ENCODE measurements at places on chromosomes 7 and 10. TPM values are rescaled to one million over a fixed set of nuclear protein-coding genes. Genes with fewer than 3 reads are reported as not detected.

BLOC1S2 gene
- polyA plus RNA-seq, result 23.2 TPM

TAS2R5 gene
- polyA plus RNA-seq, result 0.83 TPM

MRC1 gene
- polyA plus RNA-seq, result 13.2 TPM

CLIP2 gene
- polyA plus RNA-seq, result 21.2 TPM

SFTPA1 gene
- polyA plus RNA-seq, result not detected

CHRM2 gene
- 0.59 TPM for polyA plus RNA-seq

TSC22D4 gene
- 59.3 TPM for polyA plus RNA-seq

CDK1 gene
- 46.1 TPM for polyA plus RNA-seq

VAX1 gene
- polyA plus RNA-seq, result not detected

SLC39A12 gene
- polyA plus RNA-seq, result not detected

SERPINE1 gene
- 7.2 TPM for polyA plus RNA-seq

- DNase-seq, result no peak
These were observed 205.5 kb downstream of the SEMA3D start for GRCh38 chr7:84981055-84981976.

DNA sequence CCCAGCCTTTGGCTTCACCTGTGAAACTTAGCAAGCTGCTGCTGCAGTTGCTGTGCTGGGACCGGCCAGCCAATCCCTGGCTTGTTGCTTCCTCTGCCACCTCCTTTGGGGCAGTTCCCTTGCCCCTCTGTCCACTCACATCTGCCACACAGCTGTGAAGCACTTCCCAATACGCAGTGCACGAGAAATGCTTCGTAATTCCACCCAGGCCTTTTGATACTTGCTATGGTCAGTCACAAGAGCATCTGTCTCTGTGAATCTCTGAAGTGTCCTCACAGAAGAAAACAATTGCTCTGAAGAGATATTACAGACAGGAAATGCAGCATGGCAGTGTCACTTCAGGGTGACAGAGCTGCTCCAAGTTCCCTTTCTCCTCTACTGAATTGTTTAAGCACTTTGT, 208.5 kb downstream of the PTEN start:
- DNase-seq, result peak; percentile 27

- peak; percentile 67 for DNase-seq
These were observed 186.4 kb downstream of the LRRC4 start for GRCh38 chr7:127844707-127845331.

- no peak for DNase-seq
These were observed 60.3 kb downstream of the ATOH7 start for GRCh38 chr10:68171539-68172080.

- DNase-seq, result no peak
These were observed 135.5 kb upstream of the IMMP2L start for GRCh38 chr7:111697771-111698170.

DNA sequence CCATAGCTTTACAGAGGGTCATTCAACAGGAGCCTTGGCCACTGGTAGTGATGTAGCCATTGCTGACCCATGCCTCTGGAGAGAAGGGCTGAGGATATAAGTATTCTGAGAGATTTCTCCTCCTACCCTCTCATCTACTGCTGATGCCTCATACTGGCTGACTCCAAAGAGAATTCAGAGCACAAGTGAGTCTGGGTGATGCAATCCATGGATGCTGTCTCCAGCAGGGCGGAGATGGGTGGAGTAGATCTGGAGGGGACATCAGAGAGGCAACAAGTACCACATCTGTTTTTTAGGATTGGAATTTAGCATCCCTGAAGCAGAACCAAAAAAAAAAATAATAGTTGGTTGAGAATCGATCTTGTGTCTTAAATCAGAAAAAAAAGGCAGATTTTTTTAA, 705.7 kb upstream of the CELF2 start:
- DNase-seq, result no peak

DNA sequence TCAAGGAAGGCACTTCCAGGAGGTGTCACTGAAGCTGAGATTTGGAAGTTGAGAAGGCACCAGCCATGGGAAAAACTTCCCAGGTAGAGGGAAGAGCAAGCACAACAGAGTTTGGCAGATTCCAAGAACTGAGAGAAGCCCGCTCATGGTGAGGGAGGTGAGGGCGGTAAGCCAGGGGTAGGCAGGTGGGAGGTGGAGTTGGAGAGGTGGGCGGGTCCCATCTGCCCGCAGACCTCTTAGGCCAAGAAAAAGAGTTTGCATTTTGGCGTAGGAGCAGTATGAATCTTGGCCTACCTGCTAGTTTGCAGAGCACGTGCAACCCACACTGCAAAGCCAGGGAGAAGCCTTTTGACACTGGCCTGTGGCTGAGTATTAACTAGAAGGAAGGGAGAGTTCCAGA, 18.8 kb downstream of the FRMPD2 start:
- DNase-seq, result no peak

DNA sequence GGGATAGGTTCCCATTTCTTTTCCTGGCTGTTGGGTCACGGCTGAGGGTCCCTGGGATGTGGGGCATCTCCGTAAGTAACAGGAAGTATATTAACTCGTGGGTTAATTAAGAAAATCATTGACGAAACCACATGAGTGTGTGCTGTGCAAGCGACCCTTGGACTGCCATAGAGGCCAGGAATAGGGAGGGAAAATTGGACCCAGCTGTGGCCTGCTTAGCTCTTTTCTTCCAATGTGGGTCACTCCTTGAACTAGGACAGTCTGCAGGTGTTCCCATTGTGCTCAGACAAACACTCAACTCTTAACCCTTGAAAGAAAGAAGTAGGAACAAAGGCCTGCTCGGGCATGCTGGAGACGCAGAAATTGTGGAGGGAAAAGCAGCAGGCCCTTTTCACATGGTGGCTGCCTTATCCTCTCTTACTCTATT, 25.6 kb upstream of the PLEKHA1 start:
- DNase-seq, result no peak

- DNase-seq, result no peak
These were observed 546.4 kb upstream of the FZD8 start for GRCh38 chr10:36188461-36188860.

- DNase-seq, result peak; percentile 78
These were observed 52.3 kb upstream of the ENO4 start for GRCh38 chr10:116796910-116797513.

- no peak for DNase-seq
These were observed 2.2 kb downstream of the ADCY1 start for GRCh38 chr7:45576249-45576929.

DNA sequence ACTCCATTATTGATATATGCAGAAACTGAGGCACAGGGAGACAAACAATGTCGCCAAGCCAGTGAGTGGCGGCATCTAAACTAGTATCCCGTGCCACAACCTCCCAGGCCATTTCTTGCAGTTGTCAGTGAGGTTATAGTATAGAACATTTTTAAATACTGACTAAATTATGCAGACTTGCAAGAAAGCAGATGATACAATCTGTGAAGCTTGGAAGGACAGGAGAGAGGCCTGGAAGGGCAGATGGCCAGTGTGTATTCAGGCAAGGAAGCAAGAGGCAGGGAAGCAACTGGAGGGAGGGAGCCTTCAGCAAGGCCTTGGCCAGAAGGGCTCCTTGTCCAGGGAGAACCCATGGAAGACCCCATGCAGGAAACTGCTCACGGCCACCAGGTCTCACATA, 110.3 kb upstream of the APBB1IP start:
- no peak for DNase-seq

GRCh38 chr10:89362929-89363328, 14.9 kb upstream of the IFIT1B start:
- DNase-seq, result no peak

DNA sequence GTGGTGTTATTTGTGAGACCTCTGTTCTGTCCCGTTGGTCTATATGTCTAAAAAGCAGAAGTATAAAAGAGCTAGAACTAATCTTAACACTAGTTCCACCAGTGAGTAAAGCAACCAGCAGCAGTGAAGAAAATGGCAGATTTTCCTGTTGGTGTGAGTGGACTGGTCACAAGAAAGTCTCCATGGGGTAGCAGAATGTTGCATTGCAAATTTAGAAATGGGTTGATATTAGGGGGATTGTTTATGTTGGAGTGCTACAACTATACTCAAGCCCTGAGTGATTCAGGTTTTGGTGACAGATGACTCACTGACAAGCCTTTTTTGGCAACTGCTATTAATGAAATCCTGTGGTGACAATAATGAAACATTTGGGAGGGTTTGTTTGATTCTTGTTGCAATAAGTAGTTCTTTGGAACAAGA, 5.6 kb downstream of the AVL9 start:
- DNase-seq, result no peak

DNA sequence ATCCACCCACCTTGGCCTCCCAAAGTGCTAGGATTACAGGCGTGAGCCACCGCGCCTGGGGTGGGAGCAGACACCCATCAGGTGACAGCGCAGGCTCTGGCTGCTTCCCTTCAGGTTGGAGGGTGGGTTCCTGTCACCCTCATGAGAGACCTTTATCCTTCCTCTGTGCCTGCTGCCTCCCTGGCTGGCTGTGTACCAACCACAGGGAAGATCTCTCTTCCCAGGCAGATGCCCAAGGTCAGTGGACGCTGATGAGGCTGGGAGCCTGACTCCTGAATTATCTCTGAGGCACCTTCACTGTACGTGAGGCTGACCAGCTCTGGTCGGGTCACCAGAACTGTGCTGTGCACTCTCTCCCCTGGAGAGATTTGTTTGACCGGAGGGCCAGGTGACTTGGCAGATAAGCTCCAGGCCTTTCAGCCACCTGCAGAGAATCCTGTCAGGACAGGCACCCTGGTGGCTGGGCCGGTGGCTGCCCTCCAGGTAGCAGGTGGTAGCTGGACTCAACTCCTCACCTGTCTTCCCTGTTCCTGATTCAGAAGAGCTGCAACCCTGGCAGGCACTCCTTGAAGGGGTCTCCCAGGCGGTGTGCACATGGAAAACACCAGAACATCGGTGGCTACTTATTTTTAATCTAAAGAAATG, 251.9 kb downstream of the GLRX3 start:
- DNase-seq, result no peak

- DNase-seq, result no peak
These were observed 1.2 kb upstream of the SRPK2 start for GRCh38 chr7:105389889-105390288.

DNA sequence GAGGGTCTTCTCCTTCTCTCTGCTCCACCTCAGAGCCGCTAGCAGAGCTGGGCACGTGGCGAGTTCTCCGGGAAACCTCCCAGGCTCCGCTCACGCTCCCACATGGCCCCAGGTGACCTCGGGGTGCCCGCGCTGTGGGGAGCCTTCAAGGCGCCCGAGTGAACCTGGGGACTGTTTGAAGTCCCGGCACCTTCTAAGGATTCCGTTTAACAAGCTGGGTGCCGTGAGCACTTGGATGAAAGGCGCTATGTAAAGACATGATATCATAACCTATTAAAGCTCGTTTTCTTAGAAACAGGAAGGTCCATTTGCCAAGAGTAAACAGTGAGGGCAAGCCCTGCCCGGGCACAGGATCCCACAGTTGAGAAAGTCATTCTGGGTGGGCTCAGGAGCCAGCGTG, 15.8 kb upstream of the MYL10 start:
- DNase-seq, result no peak

DNA sequence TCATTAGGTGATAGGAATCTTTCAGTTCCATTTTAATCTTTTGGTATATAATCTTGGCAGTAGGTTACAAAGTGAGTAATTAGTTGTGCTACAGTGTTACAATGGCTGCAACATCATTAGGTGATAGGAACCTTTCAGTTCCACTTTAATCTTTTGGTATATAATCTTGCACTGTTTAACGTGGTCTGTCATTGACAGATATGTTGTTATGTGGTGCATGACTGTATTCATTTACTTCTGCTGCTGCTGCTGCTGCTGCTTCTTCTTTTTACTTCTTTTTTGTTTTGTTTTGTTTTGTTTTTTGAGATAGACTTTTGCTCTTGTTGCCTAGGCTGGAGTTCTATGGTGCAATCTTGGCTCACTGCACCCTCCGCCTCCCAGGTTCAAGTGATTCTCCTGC, 28.6 kb downstream of the ST7 start:
- no peak for DNase-seq

GRCh38 chr10:11381023-11381422, 230.4 kb downstream of the USP6NL start:
- DNase-seq, result no peak

DNA sequence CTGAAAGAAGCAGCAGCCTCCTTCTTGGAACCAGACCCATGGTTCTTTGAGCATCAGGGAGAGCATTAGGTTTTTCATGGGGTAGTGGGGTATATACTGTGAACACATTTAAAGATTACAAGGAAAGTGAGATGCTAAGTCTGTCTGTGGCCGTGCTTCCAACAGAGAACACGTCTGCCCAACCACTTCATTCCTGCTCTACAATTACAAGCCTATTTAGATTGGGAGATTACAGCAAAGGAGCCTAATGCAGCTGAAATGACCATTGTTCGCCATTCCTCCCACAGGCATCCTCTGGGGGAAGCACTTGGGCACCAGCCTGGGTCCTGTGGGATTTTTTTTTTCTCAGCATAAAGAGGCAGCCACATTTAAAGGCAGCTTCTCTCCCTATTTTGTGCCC, 536.4 kb downstream of the XPNPEP1 start:
- DNase-seq, result no peak

- no peak for DNase-seq
These were observed 421.1 kb downstream of the DNAJB6 start for GRCh38 chr7:157757776-157758467.

DNA sequence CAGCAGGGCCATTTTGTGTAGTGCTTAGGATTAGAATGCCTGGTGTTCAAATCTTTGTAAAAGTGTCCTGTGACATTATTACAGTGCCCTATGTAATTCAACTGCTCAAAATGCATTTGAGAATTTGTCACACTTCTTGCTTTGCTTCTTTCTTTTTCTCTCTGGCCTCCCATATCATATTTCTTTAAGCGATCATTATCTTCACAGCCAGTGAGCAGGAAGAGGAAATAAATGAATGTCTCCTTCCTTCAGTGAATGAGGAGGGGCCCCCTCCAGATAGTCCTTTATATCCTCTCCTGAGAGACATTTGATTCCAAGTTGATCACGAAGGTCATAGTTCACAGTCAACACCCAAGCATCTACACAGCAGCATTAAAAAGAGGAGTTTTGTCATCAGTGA, 425.1 kb upstream of the NPVF start:
- no peak for DNase-seq

GRCh38 chr7:143229054-143229790, 7.4 kb downstream of the TAS2R40 start:
- peak; percentile 75 for DNase-seq

GRCh38 chr7:107643407-107643806, 17.2 kb upstream of the SLC26A4 start:
- DNase-seq, result no peak

DNA sequence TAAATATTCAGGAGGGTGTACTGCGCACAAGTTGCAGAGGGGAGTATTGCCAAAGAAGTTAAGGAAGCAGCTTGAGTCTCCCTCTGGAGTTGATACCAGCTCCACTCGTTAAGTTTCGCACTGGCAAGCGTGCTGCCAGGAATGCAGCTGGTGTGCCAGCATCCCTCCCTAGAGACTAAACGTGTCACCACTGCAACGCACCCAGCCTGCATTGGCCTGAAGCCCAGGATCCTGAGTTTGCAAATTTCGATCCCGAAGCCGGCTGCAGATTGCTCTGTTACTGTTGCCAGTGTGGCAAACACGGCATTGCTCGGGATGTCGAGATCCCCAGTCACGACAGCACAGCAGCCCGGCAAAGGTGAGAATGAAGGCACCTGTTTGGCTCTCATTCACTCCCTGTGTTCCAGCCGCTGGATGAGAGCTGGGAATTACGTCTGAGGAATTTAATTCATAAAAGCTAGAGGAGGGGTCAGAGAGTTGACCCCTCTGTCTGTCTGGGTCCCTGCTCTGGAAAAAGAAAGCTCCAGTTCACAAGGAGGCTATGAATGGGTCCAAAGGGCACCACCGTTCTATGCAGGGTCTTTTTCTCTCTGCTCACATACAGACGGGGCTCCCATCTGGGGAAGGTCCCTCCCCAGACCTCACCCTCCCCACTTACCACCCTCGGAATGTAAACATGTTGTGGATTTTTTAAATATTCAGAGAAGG, 61.0 kb downstream of the NRP1 start:
- DNase-seq, result peak; percentile 76
